Hematopoietic multipotent progenitor cell treated with erythropoietin and hydrocortisone succinate and interleukin-3 and kit ligand, for 15 days (in vitro differentiated cells): ENCODE measurements at places on chromosomes 6 and 20.

DNA sequence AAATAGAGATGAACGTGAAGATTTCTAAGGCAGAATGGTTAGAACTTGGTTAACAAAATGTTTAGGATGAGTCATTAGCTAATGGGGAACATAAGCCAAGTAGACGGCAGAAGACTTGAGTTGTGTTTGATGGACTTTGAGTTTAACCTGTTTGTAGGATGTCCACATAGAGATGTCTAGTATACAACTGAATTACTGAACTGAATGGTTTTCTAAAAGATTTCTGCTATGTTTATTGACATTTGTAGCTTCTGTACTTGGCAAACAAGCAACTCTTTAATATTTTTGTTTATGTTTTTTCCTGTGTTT lies 54.5 kb upstream of the DYNLRB1 start:
- no peak for DNase-seq

GRCh38 chr6:114176726-114177125 lies 166.1 kb downstream of the HS3ST5 start:
- no peak for DNase-seq

DNA sequence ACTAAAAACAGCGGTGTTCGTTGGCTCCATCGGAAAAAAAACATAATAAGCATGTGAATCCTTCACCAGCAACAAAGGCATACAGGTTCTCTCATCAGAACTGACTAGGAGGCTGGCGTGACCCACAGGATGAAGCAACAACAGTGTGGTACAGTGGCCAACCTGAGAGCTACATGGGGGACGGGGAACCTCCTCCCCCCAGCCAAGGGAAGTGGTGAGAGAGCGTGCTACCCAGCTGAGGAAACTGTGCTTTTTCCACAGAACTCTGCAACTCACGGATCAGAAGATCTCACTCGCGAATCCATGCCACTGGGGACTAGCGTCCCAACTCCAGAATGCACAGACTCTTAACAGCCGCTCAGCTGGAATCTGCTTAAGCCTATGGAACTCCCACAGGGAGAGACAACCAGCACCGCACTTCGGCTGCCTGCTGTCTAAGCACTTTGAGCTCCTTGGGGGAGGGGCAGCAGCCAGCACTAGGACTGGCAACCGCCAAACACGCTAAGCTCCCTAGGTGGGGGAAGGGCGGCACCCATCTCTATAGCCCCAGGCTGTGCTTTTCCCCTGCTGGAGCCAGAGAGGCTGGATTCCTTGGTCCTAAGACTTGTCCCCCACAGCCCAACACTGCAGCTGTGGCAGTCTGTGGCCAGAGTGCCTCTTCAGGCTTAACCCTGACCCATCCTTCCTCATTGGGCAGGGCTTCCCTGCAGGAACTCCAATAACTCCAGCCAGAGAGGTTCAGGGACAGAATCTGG lies 538.3 kb upstream of the BTBD3 start:
- DNase-seq, result no peak

GRCh38 chr6:139433631-139434419 lies 59.4 kb upstream of the CITED2 start:
- peak; percentile 26 for DNase-seq

- DNase-seq, result no peak
Observed at GRCh38 chr20:47850146-47850545, 64.9 kb upstream of the SULF2 start.

DNA sequence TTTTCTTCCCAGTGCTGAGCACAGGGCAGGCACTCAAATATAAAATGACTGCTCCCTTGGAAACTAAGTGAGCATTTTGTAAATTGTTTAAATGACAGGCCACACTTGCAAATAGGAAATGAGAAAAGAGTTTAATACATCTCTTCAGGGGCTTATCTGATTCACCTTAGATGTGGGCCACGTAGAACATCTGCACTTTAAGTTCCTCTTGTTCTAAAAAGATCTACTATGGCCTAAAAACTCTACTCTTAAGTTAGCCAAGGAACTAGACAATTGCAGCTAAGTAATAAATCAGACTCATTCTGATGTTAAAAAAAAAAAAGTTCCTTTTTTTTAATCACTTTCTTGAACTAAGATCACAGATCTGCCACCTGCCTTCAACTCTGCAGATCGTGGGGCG lies 126.3 kb downstream of the KIF16B start:
- DNase-seq, result no peak

- no peak for DNase-seq
Observed at GRCh38 chr20:18314786-18315406, 26.6 kb downstream of the ZNF133 start.

DNA sequence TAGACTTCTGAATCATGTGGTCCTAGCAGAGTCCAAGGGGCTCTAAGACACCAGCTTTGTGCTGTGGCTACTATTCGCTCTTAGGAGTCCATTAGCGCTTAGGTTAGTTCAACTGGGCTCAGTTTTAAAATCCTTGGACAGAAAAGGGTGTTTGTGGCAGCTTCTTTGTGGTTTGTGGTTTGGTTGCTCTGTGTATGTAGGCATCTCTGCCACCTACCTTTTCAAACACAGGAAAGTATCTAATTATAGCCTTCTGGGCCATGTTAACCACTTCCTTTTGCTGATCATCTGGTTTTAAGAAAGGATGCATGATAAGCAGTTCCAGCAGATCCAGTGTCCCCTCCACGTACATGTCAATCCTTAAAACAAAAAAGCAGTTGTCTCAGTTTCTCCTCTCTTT lies 10.8 kb downstream of the GSTA4 start:
- DNase-seq, result no peak

GRCh38 chr6:116511424-116512110 lies at the start of gene CALHM5:
Gene CALHM5 (plus strand): TSS chr6:116511639. CDS start chr6:116511697, 58 bp downstream.
- no peak for DNase-seq

DNA sequence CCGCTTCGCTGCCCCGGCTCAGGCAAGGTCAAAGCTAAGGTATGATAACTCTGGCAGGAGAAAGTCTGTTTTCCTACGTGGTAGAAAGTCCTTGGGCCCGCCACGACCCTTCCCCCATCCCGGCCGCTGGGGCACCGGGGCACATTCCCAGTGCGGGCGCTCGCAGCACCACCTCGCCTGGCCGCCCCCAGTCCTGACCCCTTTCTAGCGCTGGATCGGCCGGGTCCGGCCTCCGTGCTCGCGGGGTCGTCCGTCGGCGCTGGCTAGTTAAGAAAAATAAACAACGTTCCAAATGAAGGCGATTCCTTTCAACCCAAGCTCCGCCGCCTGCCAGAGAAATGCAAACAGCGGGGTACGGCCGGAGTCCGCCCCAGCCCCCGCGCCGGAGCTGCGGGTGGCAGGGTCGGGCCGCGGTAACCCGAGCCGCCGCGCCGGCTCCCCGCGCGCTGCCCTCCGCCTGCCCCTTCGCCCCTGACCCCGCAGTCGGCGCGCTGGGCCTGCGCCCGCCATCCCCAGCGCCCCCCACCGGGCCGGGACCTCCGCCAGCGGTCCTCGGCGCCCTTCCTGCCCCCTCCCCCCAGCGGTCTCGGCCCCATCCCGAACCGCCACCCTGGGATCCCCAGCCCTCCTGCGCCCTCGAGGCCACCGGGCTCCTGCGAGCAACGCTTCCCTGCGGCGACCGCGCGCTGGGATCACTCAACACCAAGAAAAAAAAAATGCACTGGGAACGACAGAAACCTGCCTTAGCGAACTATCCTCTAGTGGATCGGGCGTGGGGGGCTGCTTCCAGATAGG lies 37.6 kb downstream of the NCR2 start:
- no peak for DNase-seq

GRCh38 chr20:41005361-41005729 lies 23.3 kb upstream of the TOP1 start:
- DNase-seq, result no peak

- DNase-seq, result no peak
Observed at GRCh38 chr6:134060491-134061106, 8.2 kb upstream of the SLC2A12 start.

DNA sequence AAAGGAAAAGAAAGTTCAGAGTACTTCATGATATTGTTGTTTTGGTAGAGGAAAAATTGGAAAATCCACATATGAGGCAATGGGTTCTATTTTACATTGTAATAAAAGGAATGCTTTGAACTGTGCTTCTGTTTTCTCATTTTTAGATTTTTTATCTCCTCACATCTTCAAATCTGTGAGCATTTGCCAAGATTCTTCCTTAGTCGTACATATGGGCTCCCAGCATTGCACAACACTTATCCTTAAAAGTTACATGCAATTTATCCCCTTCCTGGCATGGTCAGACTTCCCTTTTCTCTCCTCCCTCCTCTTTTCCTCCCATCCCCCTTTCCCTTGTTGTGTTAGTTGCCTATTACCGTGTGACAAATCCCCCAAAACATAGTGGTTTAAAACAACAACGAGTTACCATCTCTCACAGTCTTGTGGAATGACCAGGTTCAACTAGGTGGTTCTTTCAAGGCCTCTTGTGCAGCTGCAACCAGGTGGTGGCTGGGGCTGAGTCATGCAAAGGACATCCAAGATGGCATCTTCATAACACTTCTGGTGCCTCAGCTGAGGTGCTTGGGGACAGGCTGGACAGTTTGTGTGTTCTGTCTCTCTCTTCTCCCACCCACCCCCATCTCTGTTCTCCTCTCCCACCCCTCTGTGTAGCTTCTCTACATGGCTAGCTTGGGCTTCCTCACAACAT lies 68.7 kb downstream of the TXNDC5 start:
- no peak for DNase-seq

GRCh38 chr20:21111416-21111815 lies 5.3 kb upstream of the LINC00237 start:
- no peak for DNase-seq

GRCh38 chr6:56956491-56956890 lies 1.6 kb downstream of the BEND6 start:
- DNase-seq, result no peak

- DNase-seq, result no peak
Observed at GRCh38 chr6:41892921-41893564, 2.1 kb downstream of the USP49 start.

GRCh38 chr6:124371974-124372475 lies 568.4 kb downstream of the NKAIN2 start:
- no peak for DNase-seq

DNA sequence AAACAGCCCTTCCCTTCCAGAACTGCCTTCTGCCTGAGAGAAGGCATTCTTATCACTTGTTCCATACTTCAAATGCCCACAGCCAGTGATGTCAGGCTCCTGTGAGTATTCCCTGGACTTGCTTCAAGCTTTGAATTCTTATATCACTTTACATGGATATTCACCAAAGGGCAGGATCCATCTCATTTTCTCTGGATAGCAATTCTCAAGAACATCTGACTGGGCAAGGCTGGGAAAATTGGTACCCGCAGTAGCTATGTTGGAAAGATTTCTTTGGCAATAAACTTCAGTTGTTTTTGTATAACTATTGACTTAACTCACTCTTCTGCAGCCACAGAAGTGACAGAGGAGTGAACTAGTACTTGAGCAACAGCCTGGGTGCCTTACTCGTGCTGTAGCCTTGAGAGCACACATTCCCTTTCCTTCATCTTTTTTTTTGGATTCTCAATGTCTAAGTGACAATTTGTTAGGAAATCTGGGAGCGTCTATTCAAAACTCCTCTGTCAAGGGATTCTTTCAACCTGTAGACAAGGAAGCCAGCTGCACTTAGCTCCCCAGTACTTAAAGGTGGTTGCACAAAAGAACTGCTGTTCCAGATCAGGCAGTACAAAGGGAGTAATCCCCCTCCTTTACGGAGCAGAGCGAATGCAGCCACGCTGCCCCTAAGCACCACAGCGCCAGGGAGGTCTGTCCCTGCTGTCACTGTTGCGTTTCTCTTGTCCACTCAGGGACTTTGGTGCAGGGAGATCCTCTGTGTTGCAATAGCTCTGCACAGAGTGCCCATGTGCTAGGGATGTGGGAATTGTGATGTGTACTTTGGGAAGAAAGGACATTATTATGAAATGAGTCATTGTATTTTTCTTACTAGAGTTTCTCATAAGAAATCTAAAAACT lies 69.6 kb downstream of the JAG1 start:
- DNase-seq, result no peak

- no peak for DNase-seq
Observed at GRCh38 chr20:58708246-58708931, 15.8 kb downstream of the NPEPL1 start.

- no peak for DNase-seq
Observed at GRCh38 chr6:85580878-85581267, 12.8 kb downstream of the SNX14 start.

- no peak for DNase-seq
Observed at GRCh38 chr6:139754898-139755775, 380.7 kb upstream of the CITED2 start.

- no peak for DNase-seq
Observed at GRCh38 chr6:125477844-125478243, 176.1 kb upstream of the HDDC2 start.

- DNase-seq, result no peak
Observed at GRCh38 chr6:82832811-82833210, 232.8 kb downstream of the UBE3D start.

- no peak for DNase-seq
Observed at GRCh38 chr6:15121443-15121842, 124.4 kb upstream of the JARID2 start.

DNA sequence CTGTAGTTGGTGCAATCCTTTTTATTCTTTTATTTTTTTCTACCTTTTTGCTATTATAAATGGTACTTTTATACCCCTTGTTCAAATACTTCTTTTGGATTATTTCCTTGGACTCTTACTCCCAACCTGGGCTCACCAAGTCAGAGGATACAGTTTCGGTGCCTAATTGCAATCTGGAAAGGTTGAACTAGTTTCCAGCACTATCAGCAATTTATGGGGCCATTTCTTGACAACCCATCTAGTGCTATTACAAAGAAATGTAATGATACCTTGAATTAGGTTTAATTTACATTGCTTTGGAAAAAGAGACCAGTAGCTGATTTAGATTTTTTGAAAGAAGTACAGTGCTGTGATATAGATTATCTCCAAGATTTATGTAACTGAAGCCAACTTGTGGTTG lies 5.2 kb downstream of the PTPRA start:
- DNase-seq, result no peak

DNA sequence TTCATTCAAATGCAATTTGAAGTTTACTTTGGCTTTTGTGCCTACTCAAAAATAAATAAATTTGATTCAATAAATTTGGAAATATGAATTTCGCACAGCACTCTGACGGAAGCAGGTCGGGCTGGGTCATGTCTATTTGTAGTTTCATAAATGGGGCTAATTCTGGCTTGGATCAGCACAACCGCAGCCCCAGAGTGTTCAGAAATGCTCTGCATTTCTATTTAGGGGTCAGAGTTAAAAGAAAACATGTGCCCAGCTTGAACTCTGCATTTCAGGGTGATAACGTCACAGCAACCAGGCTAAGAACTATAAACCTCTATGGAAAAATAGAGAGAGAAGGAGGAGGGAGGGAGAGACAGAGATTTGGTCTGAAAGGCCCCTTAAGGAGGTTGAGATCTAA lies 480.9 kb upstream of the NOX3 start:
- DNase-seq, result no peak

GRCh38 chr6:156169371-156169770 lies 607.8 kb upstream of the ARID1B start:
- no peak for DNase-seq

GRCh38 chr6:133317704-133318103 lies 76.5 kb downstream of the EYA4 start:
- no peak for DNase-seq

- DNase-seq, result no peak
Observed at GRCh38 chr6:24284006-24284405, 73.9 kb downstream of the DCDC2 start.

GRCh38 chr6:100379386-100379785 lies 85.3 kb downstream of the SIM1 start:
- no peak for DNase-seq
